ENCODE measurements at places on chromosomes 5 and 9. TPM values are rescaled to one million over a fixed set of nuclear protein-coding genes. Genes with fewer than 3 reads are reported as not detected.

SLC6A19 gene
- total RNA-seq, result not detected

PDZD2 gene
- 1.8 TPM for total RNA-seq

- H3K27ac ChIP-seq, result no peak overlapping the region
- peaks cover 21% of the 10 kb centered on the region for H3K36me3 ChIP-seq
- no peaks in the 10 kb centered on the region for H3K27me3 ChIP-seq
- peaks cover 16% of the 10 kb centered on the region for H3K4me1 ChIP-seq
Observed at GRCh38 chr5:14723701-14724132, 59.2 kb downstream of the OTULIN start.

- no peaks in the 10 kb centered on the region for H3K4me1 ChIP-seq
- H3K36me3 ChIP-seq, result no peaks in the 10 kb centered on the region
- H3K27ac ChIP-seq, result no peak overlapping the region
- no peak overlapping the region for H3K4me3 ChIP-seq
- no peaks in the 10 kb centered on the region for H3K27me3 ChIP-seq
Observed at GRCh38 chr5:134245101-134245604, 19.3 kb upstream of the PPP2CA start.

All from CD4-positive, alpha-beta T cell (primary cell).